ENCODE measurements at places on chromosomes 4 and X. TPM values are rescaled to one million over a fixed set of nuclear protein-coding genes. Genes with fewer than 3 reads are reported as not detected.
A peak's percentile ranks its signal among the peaks of the same experiment; 100 is the strongest.

DNA sequence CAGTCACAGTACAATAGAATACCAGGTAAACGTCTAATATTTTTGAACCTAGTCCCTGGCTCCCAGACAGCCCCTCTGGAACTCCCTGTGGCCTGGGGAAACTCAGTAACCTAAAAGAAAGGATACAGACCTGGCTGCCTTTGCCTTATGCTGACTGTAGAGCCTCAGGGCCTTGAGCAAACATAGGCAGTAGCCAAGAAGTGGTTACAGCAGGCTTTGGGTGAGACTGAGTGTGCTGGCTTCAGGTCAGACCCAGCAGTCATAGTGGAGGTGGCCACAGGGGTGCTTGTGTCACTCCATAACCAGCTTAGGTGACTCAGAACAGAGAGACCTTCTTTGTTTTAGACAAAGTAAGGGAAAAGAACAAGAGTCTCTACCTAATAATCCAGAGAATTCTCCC is 141.8 kb upstream of the PRDX4 start:
- no peak for DNase-seq

DNA sequence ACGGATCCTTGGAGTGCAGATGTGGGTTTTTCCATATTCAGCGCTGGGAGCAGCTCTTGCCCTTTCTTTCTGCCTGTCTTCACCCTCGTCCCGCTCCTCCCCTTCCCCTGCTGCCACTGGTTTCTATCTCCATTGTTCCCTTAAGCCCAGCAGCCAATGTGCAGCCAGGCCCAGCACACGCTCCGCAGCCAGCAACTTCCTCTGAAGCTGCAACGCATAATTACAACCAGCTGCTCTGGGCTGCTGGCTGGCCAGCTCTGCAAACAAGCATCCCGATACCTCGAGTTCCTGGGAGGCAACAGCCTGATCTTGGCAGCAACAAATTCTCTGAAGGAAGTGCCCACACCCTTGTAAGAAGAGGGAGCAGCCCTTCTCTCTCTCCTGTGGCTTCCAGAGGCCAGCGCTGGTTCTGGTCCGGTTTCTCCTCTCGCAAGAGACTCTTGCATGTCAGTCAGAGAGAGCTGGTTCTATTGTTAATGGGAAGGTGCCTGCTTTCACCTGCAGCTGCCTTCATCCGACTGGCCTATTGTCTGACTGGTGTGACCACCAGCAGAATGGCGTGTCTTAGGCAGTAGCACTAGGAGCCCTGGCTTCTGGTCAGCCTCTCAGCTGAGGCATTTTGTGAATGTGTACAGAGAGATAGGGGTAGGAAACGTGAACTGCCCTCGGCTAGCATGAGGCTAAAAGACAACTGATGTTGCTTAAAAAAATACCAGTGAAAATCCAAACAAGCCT is 83.8 kb upstream of the MAML3 start:
- peak; percentile 71 for DNase-seq

- no peak for DNase-seq
These were observed 147.8 kb upstream of the KLF3 start for GRCh38 chr4:38516190-38516589.

- DNase-seq: no peak
These were observed 83.6 kb downstream of the ANAPC10 start for GRCh38 chr4:145014365-145014764.

Gene CEP44
- total RNA-seq: 2.9 TPM

- DNase-seq: peak; percentile 6
These were observed 191.1 kb upstream of the ANXA3 start for GRCh38 chr4:78360466-78360865.

Gene ARSH
- 0.23 TPM for total RNA-seq

Gene CXCL13
- total RNA-seq: not detected

Gene VSIG4
- total RNA-seq: not detected

- DNase-seq: no peak
These were observed 480.1 kb downstream of the IL1RAPL1 start for GRCh38 chrX:29067351-29067750.
